ENCODE measurements at places on chromosomes 16 and 17. TPM values are rescaled to one million over a fixed set of nuclear protein-coding genes. Genes with fewer than 3 reads are reported as not detected.

DNA sequence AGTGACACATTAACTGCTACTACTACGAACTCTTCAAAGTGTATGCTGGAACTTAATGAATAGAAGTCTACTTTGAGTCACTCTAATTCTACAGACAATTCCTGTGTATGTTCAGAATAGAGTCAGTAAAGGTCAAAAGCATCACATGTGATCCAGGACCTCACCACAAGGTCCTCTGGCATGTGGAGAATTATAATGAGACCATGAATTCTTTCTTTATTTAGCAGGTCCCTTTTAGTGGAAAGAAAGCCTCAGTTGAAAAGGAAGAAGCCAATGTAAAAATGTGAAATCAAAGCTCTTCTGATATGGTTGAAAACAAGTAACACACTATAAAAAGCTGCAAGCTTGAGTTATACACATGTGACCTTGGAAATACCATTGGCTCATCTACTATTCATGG is 1612.1 kb upstream of the GOT2 start:
- DNase-seq, result no peak

Gene CDH5
- 18.5 TPM for total RNA-seq

- no peak for DNase-seq
Observed at GRCh38 chr16:31149332-31149731, 534 bp downstream of the PRSS36 start.

- DNase-seq, result no peak
Observed at GRCh38 chr17:82217530-82218204, 5.0 kb upstream of the CCDC57 start.

GRCh38 chr17:62652251-62653001 is 25.0 kb downstream of the MRC2 start:
- DNase-seq, result peak; percentile 67

Gene CLEC18B
- total RNA-seq, result 0.42 TPM

- no peak for DNase-seq
Observed at GRCh38 chr16:11276896-11277593, 765 bp upstream of the PRM2 start.

DNA sequence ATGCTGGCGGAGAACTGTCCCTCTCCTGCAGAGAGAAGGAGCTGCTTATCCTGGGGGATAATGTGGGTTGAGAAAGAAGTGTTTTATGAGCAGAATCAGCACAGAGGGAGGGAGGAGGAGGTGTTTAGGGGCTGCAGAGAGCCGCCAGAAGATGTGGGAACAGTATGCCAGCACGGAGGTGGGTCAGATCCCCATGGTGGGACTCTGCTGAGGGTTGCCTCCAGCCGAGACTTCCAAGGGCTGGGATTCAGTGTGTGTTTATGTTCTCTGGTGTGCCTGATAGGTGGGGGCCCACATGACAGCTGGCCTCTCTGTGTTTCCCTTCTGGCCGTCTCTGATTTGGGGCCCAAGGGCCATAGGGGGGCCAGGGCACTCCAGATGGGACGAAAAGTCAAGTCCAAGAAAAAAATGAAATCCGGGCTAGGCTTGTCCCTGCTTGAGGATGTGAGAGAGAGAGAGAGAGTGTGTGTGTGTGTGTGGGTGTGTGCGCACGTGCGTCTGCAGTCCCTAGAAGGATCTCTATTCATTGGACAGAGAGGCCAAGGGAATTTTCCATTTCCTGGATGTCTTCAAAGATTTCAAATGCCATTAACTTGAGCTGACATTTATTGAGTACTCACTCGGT is 21.6 kb downstream of the PRKCB start:
- DNase-seq, result no peak

Gene HASPIN
- total RNA-seq, result 0.92 TPM

GRCh38 chr17:8151120-8151640 is 1.0 kb downstream of the PER1 start:
- DNase-seq, result peak; percentile 95

Gene GJC1
- total RNA-seq, result 1.3 TPM

DNA sequence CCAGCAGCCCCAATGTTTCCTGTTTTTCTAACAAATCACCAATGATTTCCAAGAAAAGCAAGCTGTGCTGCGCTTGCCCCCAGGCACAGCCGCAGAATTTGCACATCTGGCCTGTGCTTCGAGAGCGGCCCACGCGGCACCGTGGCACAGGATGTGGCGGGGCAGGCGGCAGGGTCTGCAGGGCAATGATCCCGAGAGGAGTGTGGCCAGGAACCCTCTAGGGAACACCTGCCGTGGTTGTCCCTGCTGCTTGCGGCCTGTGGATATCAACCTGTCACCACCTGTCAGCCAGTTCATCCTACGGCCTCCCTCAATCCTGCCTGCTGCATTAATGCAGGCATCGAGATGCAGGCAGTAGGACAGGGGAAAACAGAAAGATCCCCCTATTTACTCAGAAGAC is 24.0 kb downstream of the PIK3R5 start:
- no peak for DNase-seq

DNA sequence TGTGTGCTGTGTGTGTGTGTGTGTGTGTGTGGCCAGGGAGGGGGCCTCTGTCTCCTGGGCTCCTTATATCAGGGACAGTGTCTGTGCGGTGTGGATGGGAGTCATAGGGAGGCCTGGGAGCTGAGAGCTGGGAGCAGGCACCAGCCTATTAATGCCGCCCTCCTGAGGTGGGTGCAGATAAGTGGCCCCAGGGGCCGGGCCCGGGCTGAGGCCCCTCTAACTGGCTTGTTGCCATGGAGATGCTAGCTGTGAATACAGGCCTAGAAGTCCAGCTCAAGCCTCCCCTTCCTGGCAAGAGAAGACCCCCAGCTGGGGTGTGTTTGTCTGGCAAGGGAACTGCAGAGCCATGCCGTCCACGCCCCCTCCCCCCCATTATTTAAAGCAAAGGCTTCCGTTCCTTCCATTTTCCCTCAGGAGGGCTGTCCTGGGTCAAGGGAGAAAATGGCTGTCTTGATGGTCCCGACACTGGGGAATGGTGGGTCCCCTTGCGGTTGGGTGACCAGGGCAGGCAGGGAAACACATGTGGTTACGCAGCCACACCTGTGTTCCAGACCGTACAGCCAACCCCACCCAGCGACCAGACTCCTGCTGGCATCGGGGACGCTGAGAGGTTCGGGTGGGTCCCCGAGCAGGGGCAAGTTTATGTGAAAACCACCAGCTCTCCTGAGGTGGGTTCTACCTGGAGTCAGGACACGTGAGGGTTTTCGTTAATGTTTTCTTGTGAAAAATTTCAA is 141.1 kb downstream of the MRM1 start:
- DNase-seq, result no peak

GRCh38 chr16:90046971-90047713 is 27.9 kb upstream of the DBNDD1 start:
- peak; percentile 97 for DNase-seq

GRCh38 chr17:12421646-12422306 is 243.9 kb upstream of the MYOCD start:
- DNase-seq, result peak; percentile 23

DNA sequence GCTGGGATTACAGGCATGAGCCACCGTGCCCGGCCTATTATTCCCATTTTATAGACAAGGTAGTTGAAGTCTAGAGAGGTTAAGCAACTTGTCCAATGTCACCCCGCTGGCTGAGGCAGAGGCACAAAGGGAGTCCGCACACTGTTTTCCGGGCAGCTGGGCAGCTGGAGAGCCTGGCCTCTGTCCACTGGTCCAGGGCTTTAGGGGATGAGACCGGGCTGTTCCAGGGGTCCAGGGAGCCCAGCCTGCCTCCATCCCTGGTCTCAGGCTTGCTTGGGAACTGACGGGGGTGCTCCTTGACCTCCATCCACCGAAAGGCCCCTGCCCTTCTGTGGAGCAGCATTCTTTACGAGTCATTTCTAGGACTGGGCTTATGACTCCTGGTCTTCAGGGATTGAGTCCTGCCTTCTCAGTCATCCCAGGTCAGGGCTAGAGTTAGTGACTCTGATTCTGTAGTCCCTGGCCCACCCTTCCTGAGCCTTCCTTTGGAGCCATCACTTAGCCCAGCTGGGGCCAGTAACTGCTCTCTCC is 37.5 kb downstream of the SOCS3 start:
- no peak for DNase-seq

Gene TERB1
- not detected for total RNA-seq

DNA sequence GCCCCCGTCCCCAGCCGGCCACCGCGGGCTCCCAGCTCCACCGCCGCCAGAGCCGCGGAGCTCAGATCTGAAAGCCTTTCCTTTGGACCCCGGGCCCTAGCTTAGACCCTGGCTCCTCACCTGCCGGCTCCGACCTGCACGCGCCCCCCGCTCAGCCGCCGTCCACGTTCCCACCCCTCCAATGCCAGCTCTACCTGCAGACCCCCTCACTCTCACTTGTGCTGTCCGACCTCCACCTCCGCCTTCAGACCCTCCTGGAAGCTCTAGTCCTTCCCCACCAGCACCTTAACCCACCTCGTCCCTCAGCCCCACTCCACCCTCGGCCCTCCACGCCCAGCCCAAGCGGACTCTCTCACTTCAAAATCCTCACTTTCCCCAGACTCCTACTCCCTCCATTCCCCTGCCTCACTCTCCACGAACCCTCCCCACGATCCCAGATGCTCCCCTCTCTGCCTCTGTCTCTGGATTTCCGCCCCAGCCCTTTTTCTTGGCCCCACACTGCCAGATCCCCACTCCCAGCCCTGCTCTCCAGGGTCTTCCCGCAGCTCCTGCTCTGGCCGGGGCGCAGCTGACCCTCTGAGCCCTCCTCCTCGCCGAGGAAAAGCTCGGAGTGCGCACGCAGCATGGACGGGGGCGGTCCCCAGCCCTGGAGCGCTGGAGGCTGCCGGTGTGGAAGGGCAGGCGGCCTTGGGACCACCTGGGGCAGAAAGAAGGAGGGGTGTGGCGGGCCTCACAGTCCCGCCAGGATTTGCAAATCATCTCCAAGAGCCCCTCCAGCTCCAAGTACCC is at the start of gene TMEM114:
TMEM114 (minus strand) TSS at position 612 of the 789 bp plus-strand sequence. CDS start 673 bp downstream, outside the sequence.
- DNase-seq, result no peak
